ENCODE measurements at places on chromosomes 16 and 17.
A peak's percentile ranks its signal among the peaks of the same experiment; 100 is the strongest.

- peaks cover 12% of the 10 kb centered on the region for H3K4me1 ChIP-seq
- H3K4me3 ChIP-seq, result no peak overlapping the region
- DNase-seq, result no peak
These were observed 10.0 kb downstream of the CEP295NL start for GRCh38 chr17:78892936-78893379.

GRCh38 chr17:28335959-28336871 lies 654 bp downstream of the TNFAIP1 start:
- DNase-seq, result no peak
- H3K27me3 ChIP-seq, result no peaks in the 10 kb centered on the region
- peak overlapping the region; percentile 86 for H3K4me3 ChIP-seq
- H3K36me3 ChIP-seq, result no peaks in the 10 kb centered on the region
- peaks cover 31% of the 10 kb centered on the region for H3K4me1 ChIP-seq

DNA sequence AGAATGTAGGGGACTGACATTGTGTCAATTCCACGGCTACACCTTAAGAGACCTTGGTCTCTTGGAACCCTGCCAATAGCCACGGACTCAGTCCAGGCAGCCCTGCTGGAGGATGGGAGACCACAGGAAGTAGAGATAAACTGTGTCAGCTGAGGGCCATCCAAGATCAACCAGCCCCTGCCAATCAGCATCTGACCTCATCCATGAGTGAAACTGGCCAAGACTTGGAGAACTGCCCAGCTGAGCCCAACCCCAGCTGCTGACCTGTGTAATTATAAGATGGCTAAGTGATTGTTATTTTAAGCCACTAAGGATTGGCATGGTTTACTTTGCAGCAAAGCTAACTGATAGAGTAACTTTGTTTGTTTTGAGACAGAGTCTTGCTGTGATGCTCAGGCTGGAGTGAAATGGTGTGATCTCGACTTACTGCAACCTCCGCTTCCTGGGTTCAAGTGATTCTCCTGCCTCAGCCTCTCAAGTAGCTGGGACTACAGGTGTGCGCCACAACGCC lies 13.3 kb upstream of the YWHAE start:
- no peaks in the 10 kb centered on the region for H3K36me3 ChIP-seq
- H3K4me3 ChIP-seq, result no peak overlapping the region
- no peak overlapping the region for H3K27ac ChIP-seq
- no peak for DNase-seq
- H3K27me3 ChIP-seq, result no peaks in the 10 kb centered on the region

DNA sequence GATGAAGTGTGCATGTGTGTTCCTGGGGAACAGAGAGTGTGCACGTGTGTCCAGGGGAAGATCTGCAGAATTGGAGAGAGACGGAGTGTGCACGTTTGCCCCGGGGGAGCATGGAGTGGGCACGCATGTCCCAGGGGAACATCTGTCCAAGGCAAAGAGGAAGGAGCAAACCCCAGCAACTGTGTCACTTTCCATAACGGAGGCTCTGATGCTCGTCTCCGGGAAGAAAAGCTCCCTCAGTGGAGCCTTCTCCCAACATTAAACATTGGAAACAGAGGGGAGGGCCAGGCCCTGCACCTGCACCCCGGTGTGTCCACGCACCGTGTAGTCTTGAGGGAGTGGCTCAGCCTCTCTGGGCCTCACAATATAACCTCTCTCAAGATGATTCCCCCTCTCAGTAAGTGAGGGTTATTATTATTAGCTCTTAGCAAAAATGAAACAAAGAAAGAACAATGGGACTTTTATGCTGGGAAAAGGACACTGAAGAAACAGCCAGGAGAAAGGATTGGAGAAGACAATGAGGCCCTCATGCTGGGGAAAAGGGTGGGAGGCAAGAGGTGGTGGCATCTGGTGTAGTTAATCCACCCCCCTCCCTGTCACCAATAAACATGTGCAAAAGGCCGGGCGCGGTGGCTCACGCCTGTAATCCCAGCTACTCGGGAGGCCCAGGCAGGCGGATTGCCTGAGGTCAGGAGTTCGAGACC lies 7.6 kb downstream of the RAB40B start:
- no peak for DNase-seq
- H3K27me3 ChIP-seq, result no peaks in the 10 kb centered on the region
- no peaks in the 10 kb centered on the region for H3K36me3 ChIP-seq
- H3K4me1 ChIP-seq, result no peaks in the 10 kb centered on the region
- no peak overlapping the region for H3K4me3 ChIP-seq

DNA sequence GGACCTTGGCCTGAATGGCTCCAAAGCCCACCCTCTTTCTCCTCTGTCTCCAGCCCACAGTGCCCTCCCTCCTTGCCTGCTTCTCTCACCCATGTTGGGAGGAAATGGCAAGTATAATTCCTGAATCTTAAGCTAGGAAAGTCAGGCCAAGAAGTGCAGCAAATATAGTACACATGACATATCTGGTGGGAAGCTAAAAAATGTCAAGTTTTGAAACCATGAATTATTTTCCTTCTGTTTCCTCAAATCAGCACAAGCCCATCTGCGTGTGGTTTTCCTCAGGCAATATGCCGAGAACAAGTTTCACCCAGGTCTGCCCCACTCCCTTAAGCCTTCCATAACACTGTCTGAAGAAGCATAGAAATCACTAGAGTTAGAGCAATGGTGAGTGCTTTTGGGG lies 502.8 kb upstream of the CDH11 start:
- no peak overlapping the region for H3K4me3 ChIP-seq
- no peaks in the 10 kb centered on the region for H3K4me1 ChIP-seq
- H3K27ac ChIP-seq, result no peak overlapping the region
- no peaks in the 10 kb centered on the region for H3K36me3 ChIP-seq
- H3K27me3 ChIP-seq, result no peaks in the 10 kb centered on the region

DNA sequence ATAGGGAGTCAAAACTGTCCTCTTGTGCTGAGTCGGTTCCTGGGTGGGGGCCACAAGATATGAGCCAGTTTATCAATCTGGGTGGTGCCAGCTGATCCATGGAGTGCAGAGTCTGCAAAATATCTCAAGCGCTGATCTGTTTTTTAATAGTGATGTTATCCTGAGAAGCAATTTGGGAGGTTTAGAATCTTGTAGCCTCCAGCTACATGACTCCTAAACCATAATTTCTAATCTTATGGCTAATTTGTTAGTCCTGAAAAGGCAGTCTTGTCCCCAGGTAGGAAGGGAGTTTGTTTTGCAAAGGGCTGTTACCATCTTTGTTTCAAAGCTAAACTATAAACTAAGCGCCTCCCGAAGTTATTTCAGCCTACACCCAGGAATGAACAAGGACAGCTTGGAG lies 1.7 kb downstream of the TSPAN10 start:
- H3K4me3 ChIP-seq, result no peak overlapping the region
- peaks cover 20% of the 10 kb centered on the region for H3K4me1 ChIP-seq
- H3K27ac ChIP-seq, result no peak overlapping the region

DNA sequence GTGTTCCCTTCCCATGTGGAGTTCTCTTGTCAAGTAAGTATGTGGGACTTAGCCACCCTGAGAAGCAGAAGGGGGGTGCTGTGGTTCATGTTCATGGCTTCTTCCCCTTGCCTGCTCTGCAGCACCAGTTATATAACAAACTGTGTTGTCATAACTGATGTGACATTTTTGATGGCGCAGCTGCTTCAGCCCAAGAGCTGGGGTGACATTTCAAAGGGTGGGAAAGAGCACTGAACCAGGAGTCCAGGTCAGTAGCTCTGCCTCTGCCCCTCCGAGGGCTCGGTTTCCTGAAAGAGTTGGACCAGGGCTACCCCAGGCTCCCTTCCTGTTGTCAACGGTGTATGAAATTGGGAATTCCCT lies 7.4 kb downstream of the GNAO1 start:
- H3K4me1 ChIP-seq, result peaks cover 63% of the 10 kb centered on the region
- no peak overlapping the region for H3K27ac ChIP-seq
- no peak overlapping the region for H3K4me3 ChIP-seq
- no peak for DNase-seq
- no peaks in the 10 kb centered on the region for H3K27me3 ChIP-seq

DNA sequence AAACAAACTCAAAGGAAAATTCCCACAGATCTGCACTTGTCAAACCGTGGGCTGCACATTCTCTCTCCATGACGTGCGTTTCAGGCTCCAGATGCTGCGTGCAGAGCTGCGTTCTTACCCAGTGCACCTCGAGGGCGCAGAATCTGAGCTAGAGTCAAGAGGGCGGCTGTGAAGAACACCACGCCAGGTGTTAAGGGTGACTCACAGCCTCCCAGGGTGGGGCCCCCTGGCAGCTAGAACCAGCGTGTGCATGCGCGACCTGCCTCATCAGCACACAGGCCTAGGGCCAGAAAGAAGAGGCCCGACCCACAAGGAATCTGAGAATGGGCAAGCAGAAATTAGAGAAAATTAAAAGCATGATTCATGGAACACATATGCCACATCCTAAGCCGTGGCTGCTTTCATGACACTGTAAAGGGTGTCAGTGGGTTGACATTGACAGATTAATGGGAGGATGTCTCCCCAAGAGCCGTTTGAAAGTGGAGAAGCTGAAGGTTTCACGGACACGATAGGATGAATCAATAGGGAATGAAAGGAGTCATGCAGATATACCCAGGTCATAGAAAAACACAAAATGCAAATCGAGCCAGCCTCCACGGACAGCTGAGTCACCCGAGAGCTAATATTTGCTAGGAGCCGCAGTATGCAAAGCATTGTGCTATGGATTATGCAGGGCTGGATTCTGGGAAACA lies 29.0 kb downstream of the MARCHF10 start:
- DNase-seq, result no peak
- no peak overlapping the region for H3K4me3 ChIP-seq
- no peaks in the 10 kb centered on the region for H3K4me1 ChIP-seq
- H3K36me3 ChIP-seq, result no peaks in the 10 kb centered on the region
- H3K27me3 ChIP-seq, result no peaks in the 10 kb centered on the region

- no peak for DNase-seq
- no peaks in the 10 kb centered on the region for H3K36me3 ChIP-seq
- H3K4me1 ChIP-seq, result no peaks in the 10 kb centered on the region
- H3K27me3 ChIP-seq, result no peaks in the 10 kb centered on the region
- H3K4me3 ChIP-seq, result no peak overlapping the region
- no peak overlapping the region for H3K27ac ChIP-seq
These were observed 78.0 kb downstream of the CDRT15 start for GRCh38 chr17:14158707-14159106.

GRCh38 chr16:17817260-17817659 lies 346.5 kb upstream of the XYLT1 start:
- H3K27ac ChIP-seq, result no peak overlapping the region
- no peaks in the 10 kb centered on the region for H3K36me3 ChIP-seq
- DNase-seq, result no peak
- no peaks in the 10 kb centered on the region for H3K27me3 ChIP-seq
- H3K4me3 ChIP-seq, result no peak overlapping the region
- H3K4me1 ChIP-seq, result no peaks in the 10 kb centered on the region

- no peaks in the 10 kb centered on the region for H3K4me1 ChIP-seq
- H3K4me3 ChIP-seq, result no peak overlapping the region
- no peaks in the 10 kb centered on the region for H3K36me3 ChIP-seq
- H3K27me3 ChIP-seq, result no peaks in the 10 kb centered on the region
- H3K27ac ChIP-seq, result no peak overlapping the region
- no peak for DNase-seq
These were observed 332.5 kb downstream of the GRIN2A start for GRCh38 chr16:9849697-9850245.

DNA sequence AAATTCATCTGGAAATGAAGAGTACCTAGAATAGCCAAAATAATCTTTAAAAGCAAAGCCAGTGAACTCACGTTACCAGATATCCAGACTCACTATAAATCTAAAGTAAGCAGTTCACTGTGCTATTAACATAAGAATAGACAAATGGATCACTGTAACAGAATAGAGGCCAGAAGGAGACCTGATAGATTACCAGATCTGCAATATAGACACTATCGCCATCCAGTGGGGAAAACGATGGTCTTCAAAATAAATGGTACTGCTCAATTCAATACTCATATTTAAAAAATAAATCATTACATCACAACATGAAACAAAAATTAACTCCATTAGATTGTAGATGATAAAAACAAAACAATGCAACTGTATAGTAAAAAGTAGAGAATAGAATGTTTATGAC lies 158.6 kb upstream of the CDH8 start:
- H3K36me3 ChIP-seq, result no peaks in the 10 kb centered on the region
- no peaks in the 10 kb centered on the region for H3K4me1 ChIP-seq
- no peak overlapping the region for H3K27ac ChIP-seq
- no peak overlapping the region for H3K4me3 ChIP-seq

DNA sequence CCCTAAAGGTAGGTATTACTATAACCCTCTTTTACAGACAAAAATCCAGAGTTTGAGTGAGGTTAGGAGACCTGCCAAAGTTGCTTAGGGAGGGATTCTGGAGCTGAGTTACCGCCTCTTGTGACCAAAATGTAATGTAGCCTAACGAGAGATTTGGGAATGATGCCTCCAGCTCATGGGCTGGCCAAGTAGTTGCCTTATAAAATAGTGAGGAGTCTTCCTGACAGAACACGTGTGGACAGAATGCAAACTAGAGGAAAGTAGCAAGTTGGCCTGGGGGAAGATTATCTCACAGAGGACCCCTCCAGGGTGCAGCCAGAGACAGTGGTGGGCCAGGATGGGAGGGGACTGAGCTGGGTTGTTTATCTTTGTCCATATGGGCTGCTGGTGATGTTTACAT lies 543.7 kb upstream of the CDH11 start:
- no peak overlapping the region for H3K4me3 ChIP-seq
- no peak overlapping the region for H3K27ac ChIP-seq
- no peaks in the 10 kb centered on the region for H3K36me3 ChIP-seq
- no peak for DNase-seq
- no peaks in the 10 kb centered on the region for H3K27me3 ChIP-seq

- H3K4me3 ChIP-seq, result no peak overlapping the region
- H3K27ac ChIP-seq, result no peak overlapping the region
- H3K4me1 ChIP-seq, result peaks cover 1% of the 10 kb centered on the region
- no peak for DNase-seq
- H3K36me3 ChIP-seq, result no peaks in the 10 kb centered on the region
These were observed 6.6 kb downstream of the ENDOV start for GRCh38 chr17:80421381-80422090.

DNA sequence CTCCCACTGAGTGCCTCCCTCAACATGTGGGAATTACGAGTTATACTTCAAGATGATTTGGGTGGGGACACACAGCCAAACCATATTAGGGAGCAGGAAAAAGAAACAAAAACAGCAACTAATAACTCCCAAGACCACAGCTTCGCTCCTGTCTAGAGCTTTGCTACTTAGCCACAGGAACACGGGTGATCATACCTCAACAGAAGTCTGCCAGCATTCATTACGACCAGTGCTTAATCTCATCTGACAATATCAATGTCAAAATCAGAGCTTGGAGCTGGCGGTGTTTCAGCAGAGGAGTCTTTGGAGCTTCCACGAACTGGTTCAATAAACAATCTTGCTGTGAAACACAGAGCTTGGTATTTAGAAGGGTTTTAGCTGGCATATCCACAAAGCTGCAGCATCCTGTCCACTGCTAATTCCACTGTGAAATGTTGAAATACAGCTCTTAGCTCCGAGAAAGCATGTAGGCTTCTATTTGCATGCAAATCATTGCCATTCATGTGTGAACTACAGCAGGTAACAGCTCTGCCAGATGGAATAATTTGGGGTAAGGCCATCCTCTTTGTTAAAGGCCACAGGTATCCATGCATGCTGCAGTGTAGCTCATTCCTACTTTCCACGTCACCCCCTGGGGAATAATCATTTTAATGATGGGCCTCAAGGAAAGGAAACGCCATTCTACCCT lies 128.4 kb upstream of the GOT2 start:
- DNase-seq, result no peak
- H3K27me3 ChIP-seq, result no peaks in the 10 kb centered on the region
- no peaks in the 10 kb centered on the region for H3K36me3 ChIP-seq
- H3K27ac ChIP-seq, result no peak overlapping the region

GRCh38 chr16:89491238-89491869 lies 993 bp upstream of the ANKRD11 start:
- no peak for DNase-seq
- peak overlapping the region; percentile 93 for H3K4me3 ChIP-seq

- no peaks in the 10 kb centered on the region for H3K36me3 ChIP-seq
- H3K4me1 ChIP-seq, result no peaks in the 10 kb centered on the region
- DNase-seq, result no peak
- no peak overlapping the region for H3K4me3 ChIP-seq
- H3K27ac ChIP-seq, result no peak overlapping the region
These were observed 23.0 kb upstream of the SMG8 start for GRCh38 chr17:59186850-59187249.
